ENCODE measurements at places on chromosomes 7 and 10. TPM values are rescaled to one million over a fixed set of nuclear protein-coding genes. Genes with fewer than 3 reads are reported as not detected.

- peak; percentile 70 for DNase-seq
These were observed 123.4 kb upstream of the ZNF746 start for GRCh38 chr7:149620961-149621360.

NEBL gene
- not detected for polyA plus RNA-seq

- no peak for DNase-seq
These were observed 256.6 kb downstream of the ARHGAP21 start for GRCh38 chr10:24467136-24467535.

DNA sequence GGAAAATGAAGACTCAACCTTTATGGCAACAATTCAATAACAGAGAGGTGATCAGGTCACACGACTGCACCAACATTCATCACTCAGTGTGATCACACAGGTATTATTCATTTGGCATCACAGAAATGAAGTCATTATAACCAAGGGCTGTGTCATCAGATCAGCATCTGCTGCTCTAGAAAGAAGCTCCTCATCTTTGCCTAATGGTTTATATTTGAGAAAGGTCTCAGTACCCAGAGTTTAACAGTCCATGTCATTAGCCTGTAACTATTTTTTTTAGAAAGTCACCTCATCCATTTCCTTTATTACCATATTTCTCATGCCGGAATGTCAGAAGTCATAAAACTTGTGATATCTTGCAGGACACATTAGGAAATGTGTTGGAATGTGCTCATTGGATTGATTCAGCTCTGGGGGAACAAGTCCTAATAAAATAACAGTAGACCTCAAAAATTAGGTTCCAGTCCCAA lies 45.1 kb upstream of the PRKG1 start:
- DNase-seq: no peak

DNA sequence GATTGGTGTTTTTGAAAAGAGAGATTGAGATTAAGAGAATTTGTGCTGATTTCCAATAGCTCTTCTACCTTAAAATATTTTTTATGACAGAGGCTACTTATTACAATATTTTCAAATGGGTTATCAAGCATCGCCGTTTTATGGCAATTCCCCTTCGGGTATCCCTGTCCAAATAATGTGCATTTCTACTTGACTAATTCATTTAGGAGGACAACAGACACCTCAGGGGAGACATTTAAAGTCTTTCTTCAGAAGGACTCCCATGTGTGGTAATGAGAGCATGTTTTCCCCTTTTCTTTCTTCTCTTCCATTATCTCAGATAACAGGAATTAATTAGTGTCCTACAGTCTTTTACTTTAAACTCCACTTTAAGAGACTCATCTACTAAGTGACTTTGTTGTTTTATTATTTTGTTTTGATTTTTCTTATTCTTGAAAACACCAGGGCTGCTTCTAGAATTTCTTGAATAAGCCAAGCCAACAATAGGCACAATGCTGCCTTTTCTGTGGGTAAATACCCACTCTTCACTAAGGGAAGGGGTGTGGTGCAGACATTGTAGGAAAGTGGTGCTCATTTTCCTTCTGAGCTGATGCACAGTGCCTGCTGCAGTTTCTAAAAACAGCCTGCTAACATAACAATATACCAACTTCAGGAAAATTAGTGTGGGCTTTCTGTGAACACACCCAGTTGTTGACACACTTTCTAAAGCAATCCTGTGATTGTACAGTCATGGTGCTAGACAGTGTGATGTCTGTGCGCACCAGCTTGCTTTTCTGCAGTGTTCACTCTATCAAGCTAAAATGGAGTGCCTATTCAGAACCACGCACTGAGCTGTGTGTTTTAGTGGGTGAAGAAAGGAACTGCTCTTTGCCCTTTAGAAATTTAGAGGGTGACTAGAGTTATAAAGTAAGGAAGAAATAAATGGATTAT lies 597.7 kb downstream of the NRG3 start:
- DNase-seq: no peak

GRCh38 chr7:149799397-149800168 lies 26.2 kb upstream of the ZNF467 start:
- DNase-seq: peak; percentile 33

- no peak for DNase-seq
These were observed 22.7 kb upstream of the GTF2IRD1 start for GRCh38 chr7:74430961-74431466.

GRCh38 chr10:71812913-71813590 lies 38.0 kb downstream of the PSAP start:
- DNase-seq: no peak

GRCh38 chr7:117949232-117949631 lies 76.0 kb upstream of the CTTNBP2 start:
- DNase-seq: no peak

DNA sequence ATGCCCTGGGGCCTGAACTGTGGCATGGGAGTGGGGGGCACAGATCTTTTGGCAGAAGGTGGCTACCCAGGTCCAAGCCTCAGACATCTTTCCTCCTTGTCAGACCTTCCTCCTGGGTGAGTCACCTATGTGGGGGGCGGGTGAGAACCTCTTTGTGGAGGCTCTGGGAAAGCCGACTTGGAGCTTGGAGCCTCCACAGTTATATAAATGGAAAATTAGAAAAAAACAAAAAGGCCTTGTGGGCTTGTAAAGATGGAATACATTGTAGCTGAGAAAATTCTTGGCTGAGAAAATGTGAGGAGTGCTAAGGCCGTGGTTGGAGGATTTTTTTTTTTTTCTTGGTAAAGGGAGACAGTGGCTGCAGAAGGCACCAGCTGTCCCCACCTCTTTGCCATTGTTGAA lies 292.5 kb downstream of the CCDC3 start:
- no peak for DNase-seq

GRCh38 chr7:29161231-29161630 lies 14.9 kb upstream of the CPVL start:
- no peak for DNase-seq

- no peak for DNase-seq
These were observed 71.6 kb downstream of the GSDME start for GRCh38 chr7:24685708-24686107.

LRRC61 gene
- 19.4 TPM for polyA plus RNA-seq

GRCh38 chr7:79298145-79298760 lies 155.2 kb downstream of the MAGI2 start:
- DNase-seq: no peak

C10orf67 gene
- polyA plus RNA-seq: not detected

GRCh38 chr7:148159331-148159730 lies 431.2 kb upstream of the C7orf33 start:
- no peak for DNase-seq

Data from immature natural killer cell (primary cell).